ENCODE measurements at places on chromosomes 1 and 21.

DNA sequence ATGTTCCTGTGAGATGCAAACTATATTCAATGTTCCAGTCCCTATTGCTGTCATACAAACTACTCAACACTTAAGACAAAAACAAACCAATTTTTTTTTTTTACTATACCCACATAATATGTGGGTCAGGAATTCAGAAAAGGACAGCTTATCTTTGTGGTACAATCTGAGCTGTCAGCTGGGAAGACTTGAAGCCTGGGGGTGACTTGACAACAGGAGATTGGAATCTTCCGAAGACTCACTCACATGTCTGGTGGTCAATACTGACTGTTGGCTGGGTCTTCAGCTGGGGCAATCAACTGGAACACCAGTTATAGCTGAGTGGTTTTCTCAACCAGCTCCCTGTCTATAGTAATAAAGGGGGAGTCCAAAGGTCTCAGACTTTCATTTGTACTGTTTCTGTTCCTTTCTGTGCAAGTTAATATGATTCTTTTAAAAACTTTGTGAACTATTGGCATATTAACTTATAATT lies 81.7 kb upstream of the ATP1B1 start:
- no peak for DNase-seq

DNA sequence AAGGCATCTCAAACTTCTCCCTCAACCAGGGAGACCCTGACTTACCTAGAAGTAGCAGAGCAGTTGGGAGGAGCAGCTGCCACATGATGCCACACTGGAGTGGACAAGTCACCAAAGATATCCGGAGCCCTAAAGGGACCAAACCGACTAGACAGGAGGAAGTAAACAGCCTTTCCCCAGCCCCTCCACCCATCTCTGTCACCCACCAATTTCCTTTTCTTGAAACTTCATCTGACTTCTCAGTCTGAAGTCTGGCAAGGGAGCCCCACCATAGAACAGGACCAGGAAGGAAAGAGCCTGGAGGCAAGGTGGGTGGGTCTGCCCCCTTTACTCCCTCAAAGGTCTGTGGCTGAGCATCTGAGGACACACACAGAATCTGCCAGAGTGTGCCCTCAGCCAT lies at the start of gene FCGR3A:
Gene FCGR3A, minus strand, starts transcription at position 167 of the 400 bp plus-strand sequence. Its CDS starts 82 bp downstream, at position 85.
- DNase-seq, result no peak

DNA sequence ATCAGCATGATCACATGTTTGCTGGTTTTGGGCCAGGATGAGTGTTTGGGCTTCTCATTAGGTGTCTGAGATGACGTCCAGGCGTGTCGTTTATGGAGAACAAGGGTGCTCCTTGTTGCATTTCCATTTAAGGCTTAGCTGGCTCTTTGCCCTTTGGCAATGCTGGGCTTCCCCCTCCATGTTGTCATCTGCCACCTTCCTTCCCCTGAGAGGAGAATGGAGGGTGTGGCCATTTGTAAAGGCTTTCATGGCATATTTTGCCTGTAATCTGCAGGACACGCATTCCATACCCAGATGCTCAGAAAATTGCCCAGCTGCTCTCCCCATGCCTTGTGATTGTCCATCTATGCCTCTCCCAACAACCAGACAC lies 27.7 kb downstream of the PKP1 start:
- DNase-seq, result no peak

- no peak for DNase-seq
These were observed 101.7 kb downstream of the ADSS2 start for GRCh38 chr1:244350027-244350426.

DNA sequence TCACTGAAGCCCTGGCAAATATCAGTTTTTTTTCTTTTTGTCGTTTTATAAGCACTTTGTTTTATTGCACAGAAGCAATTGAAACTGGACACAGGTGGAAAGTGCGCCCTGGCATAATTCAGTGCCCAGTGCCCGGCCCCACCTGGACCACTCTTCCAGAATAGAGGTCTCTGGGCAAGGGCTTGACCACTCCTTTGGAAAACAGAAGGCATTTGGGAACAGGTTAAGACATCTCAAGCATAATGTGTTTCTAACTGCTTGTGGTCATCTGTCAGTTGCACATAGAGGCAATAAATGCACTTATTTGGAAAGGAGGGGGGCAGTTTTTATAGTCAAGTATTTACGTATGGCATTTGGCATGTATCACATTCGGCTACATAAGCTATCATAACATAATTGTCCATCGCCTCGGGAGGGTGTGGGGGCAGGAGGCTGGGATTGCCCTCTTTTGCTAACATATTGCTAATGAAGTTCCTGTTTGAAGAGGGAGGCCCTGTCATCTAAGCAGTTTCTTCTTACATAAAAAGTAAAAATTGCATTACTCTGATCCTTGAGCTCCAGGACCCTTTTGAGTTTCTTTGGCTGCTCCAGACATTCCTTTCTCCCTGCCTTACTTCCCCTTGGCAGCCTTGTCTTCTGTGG lies 14.7 kb upstream of the CD2 start:
- no peak for DNase-seq

GRCh38 chr1:179053486-179053885 lies 27.8 kb downstream of the FAM20B start:
- no peak for DNase-seq

DNA sequence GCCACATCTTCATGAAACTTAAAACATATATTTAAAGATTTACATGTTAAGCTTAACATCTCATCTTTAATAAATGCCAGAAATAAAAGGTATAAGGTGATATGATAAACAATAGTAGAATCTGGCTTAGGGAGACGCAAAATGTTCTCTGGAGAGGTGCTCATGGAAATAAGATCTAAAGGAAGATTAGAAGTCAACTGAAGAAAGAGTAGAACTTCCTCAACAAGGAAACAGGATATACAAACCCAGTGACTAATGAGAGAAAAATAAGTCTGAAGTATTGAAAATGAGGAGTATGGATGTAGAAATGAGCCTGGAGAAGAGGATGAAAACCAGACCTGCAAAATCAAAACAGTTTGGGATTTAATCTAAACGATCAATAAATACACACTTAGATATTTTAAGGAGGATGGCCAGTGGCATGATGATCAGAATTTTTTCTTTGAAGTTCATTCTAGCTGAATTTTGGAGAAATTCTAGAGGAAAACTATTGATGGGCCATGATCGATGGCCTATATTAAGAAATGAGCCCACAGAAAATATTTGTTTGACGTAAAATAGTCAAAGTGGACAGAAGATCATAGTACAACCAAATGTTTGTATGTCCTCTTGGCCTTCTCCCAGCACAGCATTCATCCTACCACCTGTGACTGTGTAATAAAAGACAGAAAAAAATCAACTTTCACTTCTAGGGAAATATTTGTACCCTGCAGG lies 387.9 kb upstream of the PTBP2 start:
- DNase-seq, result no peak

DNA sequence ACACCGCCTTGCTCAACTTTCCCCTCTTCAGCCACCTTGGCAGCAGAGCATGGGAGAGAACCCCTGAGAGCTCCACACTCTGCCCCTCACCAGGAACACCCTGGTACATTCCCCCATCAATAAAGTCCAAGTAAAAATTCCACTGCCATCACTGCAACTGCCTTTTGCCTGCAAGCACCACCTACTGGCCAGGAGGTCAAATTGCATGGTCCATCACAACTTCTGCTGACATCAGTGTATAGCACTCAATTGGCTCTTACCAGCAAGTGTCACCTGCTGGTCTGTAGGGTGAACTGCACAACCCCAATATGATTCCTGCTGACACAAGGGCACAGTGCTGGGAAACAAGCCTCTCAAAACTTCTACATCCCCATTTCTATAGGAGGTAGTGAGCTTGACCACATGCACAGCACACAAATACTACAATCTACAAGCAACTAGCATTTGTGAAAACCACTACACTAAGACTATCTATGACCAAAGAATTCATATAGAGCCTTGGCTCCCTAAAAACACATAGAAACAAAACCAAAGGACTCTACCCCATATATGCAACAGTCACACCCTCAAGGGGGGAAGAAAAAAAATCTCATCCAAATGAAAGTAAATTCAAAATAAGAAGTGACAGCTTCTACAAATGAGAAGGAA lies 69.2 kb downstream of the FASLG start:
- peak; percentile 70 for DNase-seq

DNA sequence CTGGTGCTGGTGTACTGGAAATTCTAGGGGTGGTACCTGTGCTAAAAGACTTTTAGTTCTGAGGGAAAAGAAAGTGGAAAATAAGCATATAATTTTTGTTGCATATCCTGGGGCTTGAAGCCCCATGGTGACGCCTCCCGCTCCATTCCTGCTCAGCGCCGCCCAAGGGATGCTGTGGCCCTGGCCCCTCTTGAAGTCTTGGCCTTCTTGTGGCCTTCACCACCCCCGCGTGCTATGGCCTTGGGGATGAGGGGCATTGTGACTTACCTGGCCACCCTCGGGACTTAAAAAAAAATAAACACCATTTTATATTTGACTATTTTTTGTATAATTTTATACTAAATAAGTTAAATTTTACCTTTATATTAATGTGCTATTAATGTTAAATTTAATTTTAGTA lies 15.3 kb downstream of the IFI16 start:
- DNase-seq, result no peak

DNA sequence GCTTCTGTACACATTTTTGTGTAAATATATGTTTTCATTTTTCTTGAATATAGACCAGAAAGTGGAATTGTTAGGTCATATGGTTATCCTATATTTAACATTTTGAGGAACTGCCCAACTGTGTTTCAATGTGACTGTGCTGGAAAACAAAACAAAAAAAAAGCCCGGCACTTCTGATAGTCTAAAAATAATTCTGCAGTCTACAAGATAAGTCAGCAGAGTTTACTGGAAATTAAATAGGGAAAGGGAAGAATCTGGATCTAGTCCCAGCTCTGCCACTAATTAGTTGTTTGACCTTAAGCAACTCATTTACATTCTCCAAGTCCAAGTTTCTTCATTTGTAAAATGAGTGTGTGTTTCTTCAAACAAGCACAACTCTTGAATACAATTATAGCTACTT lies 869.1 kb upstream of the B3GALT2 start:
- DNase-seq, result no peak

- DNase-seq, result no peak
These were observed 31.9 kb upstream of the TMEM52 start for GRCh38 chr1:1950940-1951339.

- no peak for DNase-seq
These were observed 271.5 kb downstream of the NFIA start for GRCh38 chr1:61353797-61354406.

DNA sequence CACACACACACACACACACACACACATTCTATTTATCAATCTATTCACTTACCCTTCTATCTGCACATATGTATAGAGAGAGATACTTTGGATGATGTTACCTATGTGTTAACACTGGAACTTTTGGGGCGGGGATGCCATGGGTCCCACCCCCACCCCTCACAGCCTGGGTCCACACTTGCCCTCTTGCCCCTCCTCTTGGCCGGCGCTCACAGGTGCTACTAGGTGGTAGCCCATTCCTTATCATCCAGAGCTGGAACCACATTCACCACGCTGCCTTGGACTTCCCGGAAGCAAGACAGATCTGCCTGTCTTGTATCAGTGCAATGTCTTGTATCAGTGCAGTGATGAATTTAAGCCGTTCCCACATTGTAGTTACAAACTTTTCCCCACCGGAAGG lies 85.1 kb downstream of the LBR start:
- no peak for DNase-seq

DNA sequence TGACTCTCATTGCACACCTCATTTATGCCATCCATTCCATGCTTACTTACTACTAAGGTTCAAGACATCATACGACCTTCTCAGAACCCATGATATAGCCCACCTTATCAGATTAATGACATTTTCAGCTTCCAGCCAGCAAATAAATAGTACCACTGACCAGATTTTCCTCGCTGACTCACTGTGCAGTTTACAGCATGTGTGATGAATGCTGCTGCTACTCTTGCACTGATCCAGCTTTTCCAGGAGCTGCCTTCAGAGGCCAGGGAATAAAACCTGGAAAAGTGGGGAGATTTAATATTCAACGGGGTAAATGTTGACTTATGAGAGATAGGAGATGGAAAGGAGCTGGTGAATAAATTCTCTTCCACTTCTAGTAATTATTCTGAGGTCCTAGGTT lies 247.1 kb downstream of the COL11A1 start:
- DNase-seq, result no peak

GRCh38 chr1:64946916-64947315 lies 19.4 kb downstream of the JAK1 start:
- no peak for DNase-seq

- no peak for DNase-seq
These were observed 6.9 kb upstream of the TRIM62 start for GRCh38 chr1:33188572-33189275.

- DNase-seq, result no peak
These were observed 6.6 kb upstream of the PDE9A start for GRCh38 chr21:42646836-42647235.

DNA sequence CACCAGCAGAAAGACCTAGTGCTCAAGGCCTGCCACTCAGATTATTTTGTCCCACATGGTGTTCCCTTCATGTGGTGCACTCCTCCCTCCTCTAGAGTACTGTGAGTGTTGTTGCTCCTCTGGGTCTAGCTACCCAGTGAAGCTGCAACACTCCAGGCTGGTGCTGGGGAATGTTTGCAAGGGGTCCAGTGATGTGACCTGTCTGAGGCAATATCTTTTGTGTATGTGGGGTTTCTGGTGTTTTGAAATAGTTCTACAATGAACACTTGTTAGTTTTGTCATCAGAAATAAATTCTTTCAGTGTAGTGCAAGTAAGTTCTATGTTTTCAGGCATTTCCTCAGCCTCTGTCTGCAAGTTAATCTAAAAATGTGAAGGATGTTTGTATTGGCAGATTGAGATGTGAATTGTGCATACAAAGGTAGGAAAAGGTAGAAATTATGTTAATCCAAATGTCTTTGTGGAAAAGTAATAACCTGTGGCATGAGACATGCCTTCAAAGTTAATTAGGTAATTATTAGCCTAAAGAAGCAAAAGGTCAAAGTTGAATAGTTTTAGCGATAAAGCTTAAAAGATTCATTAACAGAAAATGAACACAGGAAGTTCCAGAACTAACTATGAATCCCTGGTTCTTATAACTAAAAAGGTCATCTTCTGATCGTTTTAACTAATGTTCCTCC lies 616.8 kb downstream of the LTN1 start:
- no peak for DNase-seq

DNA sequence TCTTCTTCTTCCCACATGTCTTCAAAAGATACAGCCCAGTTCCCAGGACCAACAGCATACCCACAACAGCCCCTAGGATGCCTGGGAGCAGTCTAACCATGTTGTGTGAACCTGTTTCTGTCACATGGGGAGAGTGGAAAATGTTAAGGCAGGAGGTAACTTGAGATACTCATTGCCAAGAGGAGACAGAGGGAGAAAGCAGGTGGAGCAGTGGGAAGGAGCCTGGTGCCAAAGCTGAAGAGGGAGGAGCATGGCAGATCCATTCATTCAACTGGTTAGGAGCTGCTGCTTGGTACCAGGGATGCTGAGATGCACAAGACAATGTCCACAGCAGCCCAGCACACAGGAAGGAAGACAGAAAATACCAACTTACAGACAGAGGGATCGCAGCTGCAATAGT lies 149.8 kb upstream of the ETV3 start:
- DNase-seq, result no peak

GRCh38 chr1:209500993-209501392 lies 82.5 kb upstream of the CAMK1G start:
- DNase-seq, result no peak

- DNase-seq, result no peak
These were observed 35.9 kb downstream of the MAP3K7CL start for GRCh38 chr21:29166323-29166722.

- DNase-seq, result no peak
These were observed 20.9 kb upstream of the TACSTD2 start for GRCh38 chr1:58597996-58598395.
